ENCODE measurements at places on chromosomes 2 and 18. TPM values are rescaled to one million over a fixed set of nuclear protein-coding genes. Genes with fewer than 3 reads are reported as not detected.

- no peaks in the 10 kb centered on the region for H3K27me3 ChIP-seq
- H3K4me1 ChIP-seq: no peaks in the 10 kb centered on the region
- H3K4me3 ChIP-seq: no peak overlapping the region
- DNase-seq: no peak
Observed at GRCh38 chr18:26869640-26870039, 4.1 kb upstream of the AQP4 start.

GRCh38 chr2:215884451-215885087 is 128.8 kb downstream of the MREG start:
- no peak overlapping the region for H3K4me3 ChIP-seq
- H3K36me3 ChIP-seq: no peaks in the 10 kb centered on the region
- no peak for DNase-seq
- no peak overlapping the region for H3K27ac ChIP-seq
- no peaks in the 10 kb centered on the region for H3K4me1 ChIP-seq

GRCh38 chr2:126788113-126788512 is 110.6 kb upstream of the TEX51 start:
- H3K27me3 ChIP-seq: no peaks in the 10 kb centered on the region
- no peak for DNase-seq
- no peak overlapping the region for H3K27ac ChIP-seq

GRCh38 chr2:46899053-46899452 is 16.6 kb downstream of the MCFD2 start:
- no peak overlapping the region for H3K27ac ChIP-seq
- H3K36me3 ChIP-seq: no peaks in the 10 kb centered on the region
- H3K4me3 ChIP-seq: no peak overlapping the region
- H3K27me3 ChIP-seq: no peaks in the 10 kb centered on the region
- no peaks in the 10 kb centered on the region for H3K4me1 ChIP-seq
- no peak for DNase-seq

GRCh38 chr2:45770811-45771210 is 119.3 kb downstream of the PRKCE start:
- H3K27me3 ChIP-seq: no peaks in the 10 kb centered on the region
- no peak for DNase-seq
- no peak overlapping the region for H3K4me3 ChIP-seq
- H3K36me3 ChIP-seq: no peaks in the 10 kb centered on the region
- H3K27ac ChIP-seq: no peak overlapping the region

DNA sequence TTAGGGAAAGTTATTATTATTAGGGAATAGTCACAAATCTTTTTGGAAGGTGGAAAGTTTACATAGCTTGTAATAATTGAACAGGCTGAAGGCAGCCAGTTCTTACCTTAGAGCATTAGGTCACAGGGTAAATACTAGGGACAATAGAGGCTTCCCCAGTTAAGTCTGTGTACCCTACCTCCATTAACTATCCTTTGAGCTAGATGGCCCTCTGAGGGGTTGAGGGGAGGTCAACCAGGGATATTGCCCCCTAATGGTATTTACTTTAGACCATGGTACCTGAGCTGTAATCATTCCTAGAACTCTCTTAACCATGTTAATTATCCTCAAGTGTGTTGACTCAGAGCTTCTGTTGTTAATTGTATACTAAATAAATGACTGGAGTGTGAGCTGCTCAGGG is 120.5 kb upstream of the SCN7A start:
- H3K4me1 ChIP-seq: no peaks in the 10 kb centered on the region
- H3K36me3 ChIP-seq: no peaks in the 10 kb centered on the region
- DNase-seq: no peak
- no peak overlapping the region for H3K4me3 ChIP-seq
- peaks cover 4% of the 10 kb centered on the region for H3K27me3 ChIP-seq

KIF5C gene
- 0.33 TPM for total RNA-seq

DNA sequence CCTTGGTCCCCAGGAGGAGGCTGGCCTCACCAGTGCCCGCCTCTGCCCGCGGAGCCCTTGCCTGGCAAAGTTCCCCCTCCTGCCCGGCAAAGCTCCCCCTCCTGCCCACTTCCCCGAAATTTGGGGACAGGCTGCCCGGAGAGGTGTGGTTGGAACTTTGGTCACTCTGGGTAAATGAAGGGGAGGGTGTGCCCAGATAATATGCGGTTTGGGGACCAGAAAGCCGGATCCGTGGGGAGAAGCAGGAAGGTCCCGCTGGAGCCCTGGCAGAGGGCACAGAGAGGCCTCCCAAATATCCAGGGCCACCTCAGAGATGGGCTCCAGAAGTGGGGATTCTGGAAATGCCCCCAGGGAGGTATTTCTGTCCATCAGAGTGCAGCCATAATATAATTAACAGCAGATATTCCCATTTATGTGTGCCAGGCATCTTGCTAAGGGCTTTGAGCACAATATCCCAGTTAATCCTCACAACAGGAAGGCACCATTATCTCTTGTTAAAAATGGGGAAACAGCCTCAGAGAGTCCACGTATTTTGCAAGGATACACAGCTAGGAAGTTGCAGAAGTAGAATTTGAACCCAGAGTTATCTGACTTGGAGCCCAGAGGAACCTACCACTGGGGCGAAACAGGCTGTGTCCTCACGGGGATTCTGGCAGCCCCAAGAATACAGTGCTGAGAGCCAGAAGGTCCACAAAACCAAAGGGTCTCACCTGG is 914 bp downstream of the STEAP3 start:
- peak overlapping the region; percentile 98 for H3K4me3 ChIP-seq
- no peaks in the 10 kb centered on the region for H3K27me3 ChIP-seq
- H3K27ac ChIP-seq: peak overlapping the region; percentile 77
- no peak for DNase-seq

GRCh38 chr2:21774691-21775368 is 651.1 kb downstream of the TDRD15 start:
- H3K4me1 ChIP-seq: no peaks in the 10 kb centered on the region
- H3K36me3 ChIP-seq: no peaks in the 10 kb centered on the region
- H3K27ac ChIP-seq: no peak overlapping the region
- DNase-seq: no peak
- no peaks in the 10 kb centered on the region for H3K27me3 ChIP-seq

GRCh38 chr18:61569176-61569892 is 236.1 kb downstream of the CDH20 start:
- DNase-seq: no peak
- no peaks in the 10 kb centered on the region for H3K27me3 ChIP-seq
- H3K4me1 ChIP-seq: no peaks in the 10 kb centered on the region
- no peak overlapping the region for H3K4me3 ChIP-seq

REV1 gene
- 13.9 TPM for total RNA-seq

- DNase-seq: no peak
- no peaks in the 10 kb centered on the region for H3K36me3 ChIP-seq
- no peak overlapping the region for H3K4me3 ChIP-seq
- no peaks in the 10 kb centered on the region for H3K4me1 ChIP-seq
Observed at GRCh38 chr2:207067473-207067872, 98.3 kb downstream of the KLF7 start.

SESTD1 gene
- total RNA-seq: 20.1 TPM

DNA sequence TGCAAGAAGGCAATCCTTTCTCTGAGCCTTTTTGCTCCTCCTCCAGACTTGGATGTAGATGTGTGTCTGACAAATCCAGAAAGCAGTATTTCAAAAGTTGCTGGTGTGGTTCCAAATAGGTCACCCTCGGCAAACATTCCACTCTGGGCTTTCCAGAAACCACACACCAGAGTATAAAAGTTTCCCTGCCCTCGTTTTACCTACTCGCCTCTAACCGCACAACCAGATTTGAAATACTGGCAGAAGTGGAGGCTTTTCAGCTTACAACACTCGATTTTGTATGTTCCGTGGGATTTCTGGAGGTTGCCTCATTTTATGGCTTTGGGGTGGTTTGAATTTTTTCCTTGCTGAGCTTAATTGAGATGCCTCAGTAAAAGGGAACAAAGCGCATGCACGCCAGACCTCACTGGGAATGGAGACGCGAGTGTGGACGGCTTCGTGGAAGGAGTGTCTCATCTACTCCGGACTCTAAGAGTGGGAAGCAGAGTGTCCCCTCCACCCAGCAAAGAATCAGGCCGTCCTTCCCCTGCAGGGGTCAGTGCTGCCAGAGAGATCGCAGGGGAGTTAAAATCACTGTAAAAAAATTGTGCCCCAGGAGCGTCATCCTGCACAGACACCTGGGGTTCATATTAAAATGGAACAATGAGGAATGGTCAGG is 44.0 kb upstream of the RPL31 start:
- no peak overlapping the region for H3K4me3 ChIP-seq
- H3K36me3 ChIP-seq: no peaks in the 10 kb centered on the region
- no peak overlapping the region for H3K27ac ChIP-seq

TDRD15 gene
- 0.79 TPM for total RNA-seq

PPP1R7 gene
- total RNA-seq: 27.8 TPM

DNA sequence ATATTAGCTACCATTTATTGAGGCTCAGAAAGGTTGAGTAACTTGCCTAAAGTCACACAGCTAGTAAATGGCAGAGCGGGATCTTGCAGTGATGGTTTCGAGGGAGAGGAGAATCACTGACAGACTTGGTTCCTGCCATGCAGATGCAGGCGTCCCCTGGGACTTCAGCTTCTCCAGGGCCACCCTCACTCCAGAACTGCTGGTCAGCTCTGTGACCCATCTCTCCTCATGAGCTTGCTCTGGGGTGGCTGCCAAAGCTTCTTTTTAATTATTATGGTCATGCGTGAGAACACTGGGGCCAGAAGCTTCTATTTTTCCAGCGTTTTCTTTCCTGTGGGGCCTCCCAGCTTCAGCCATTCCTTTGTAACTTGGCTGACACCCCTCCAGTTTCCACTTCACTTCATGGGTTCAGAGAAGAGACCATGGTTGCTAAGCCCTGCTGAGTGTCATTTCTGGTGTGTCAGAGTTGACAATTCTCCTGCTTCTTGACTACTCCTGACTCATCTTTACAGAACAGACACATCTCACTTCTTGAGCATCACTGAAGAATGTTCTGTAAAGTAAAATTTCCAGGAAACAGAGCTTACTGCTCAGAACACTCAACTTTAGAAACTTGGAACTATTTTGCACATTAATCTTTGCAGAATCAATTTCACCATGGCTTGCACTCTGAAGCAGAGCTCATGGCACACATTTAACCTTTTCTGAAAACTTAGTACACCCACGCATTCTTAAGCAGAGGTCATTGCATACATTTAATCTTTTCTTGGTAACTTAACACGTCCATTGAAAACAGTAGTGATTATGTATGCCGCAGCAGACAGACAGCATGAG is 70.4 kb downstream of the IL1R2 start:
- no peaks in the 10 kb centered on the region for H3K27me3 ChIP-seq
- peak overlapping the region; percentile 94 for H3K27ac ChIP-seq
- H3K4me1 ChIP-seq: peaks cover 65% of the 10 kb centered on the region
- DNase-seq: no peak
- no peak overlapping the region for H3K4me3 ChIP-seq

DNA sequence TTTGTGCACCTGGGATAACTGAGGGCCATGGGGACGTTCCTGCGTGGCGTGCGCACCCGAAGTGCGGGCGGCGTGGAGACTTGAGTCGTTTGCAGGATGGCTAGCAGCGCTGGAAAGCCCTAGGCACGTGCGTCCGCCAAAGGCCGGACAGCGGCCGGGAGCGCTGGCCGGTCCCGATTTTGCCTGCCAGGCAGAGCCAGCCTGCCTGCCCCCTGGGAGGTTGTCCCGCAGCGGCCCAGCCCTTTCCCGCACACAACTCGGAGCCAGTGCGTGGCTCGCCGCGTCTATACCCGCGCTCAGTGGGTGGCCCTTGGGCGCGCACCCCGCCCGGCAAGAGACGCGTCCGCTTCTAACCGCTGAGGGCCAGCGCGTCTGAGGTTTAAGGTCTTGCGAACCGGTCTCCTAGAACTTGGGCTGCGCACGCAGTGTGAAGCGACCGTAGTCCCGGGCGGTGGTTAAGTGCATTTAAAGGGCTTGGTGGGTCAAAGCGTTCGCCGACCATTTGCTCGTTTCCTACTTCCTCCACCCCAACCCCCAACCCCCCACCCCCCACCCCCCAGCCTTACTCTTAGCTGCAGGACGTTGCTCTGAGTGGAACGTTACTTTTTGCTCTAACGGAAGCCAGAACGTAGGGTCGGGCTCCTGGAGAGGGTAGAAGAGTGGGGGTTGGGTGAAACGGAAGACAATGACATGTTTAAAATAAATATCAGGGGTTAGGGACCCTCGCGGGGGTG is 627 bp downstream of the CDCA7 start:
- DNase-seq: no peak
- H3K4me3 ChIP-seq: peak overlapping the region; percentile 37
- no peaks in the 10 kb centered on the region for H3K4me1 ChIP-seq

DNA sequence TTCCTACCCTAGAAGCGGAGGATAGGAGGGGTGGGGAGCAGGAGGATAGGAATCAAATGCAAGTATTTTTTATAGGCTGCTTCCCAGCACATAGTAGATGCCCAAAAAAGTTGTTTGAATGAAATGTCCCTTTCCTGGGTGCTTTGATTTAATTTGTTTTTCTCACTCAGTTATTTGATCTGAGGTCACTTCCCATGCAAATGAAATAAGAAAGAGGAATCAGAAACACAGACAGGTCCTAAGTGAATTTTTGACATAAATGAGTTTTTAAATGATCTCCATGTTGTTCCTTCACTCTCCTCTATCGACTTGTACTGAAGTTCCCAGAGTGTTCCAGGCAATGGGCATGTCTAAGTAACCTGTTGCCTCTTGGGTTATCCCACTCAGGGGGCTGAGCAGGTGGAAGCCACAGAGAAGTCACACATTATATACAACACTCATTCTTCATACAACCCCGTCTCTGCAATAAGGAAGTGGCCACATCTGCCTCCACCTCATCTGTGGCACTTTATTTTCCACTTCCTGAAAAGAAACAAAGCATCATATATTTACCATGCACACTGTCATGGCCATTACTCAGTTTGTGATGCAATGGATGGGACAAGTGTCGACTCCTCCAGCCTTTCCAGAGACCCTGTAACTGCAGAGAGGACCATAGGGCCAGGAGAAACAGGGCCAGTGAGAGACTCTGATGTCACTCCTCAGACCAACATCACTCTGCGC is 81.9 kb upstream of the ZNF397 start:
- DNase-seq: no peak
- H3K4me1 ChIP-seq: no peaks in the 10 kb centered on the region

GRCh38 chr2:179051250-179051649 is 1.3 kb upstream of the CCDC141 start:
- DNase-seq: no peak
- no peak overlapping the region for H3K27ac ChIP-seq
- no peaks in the 10 kb centered on the region for H3K27me3 ChIP-seq
- H3K4me3 ChIP-seq: no peak overlapping the region
- H3K4me1 ChIP-seq: no peaks in the 10 kb centered on the region
- no peaks in the 10 kb centered on the region for H3K36me3 ChIP-seq

DNA sequence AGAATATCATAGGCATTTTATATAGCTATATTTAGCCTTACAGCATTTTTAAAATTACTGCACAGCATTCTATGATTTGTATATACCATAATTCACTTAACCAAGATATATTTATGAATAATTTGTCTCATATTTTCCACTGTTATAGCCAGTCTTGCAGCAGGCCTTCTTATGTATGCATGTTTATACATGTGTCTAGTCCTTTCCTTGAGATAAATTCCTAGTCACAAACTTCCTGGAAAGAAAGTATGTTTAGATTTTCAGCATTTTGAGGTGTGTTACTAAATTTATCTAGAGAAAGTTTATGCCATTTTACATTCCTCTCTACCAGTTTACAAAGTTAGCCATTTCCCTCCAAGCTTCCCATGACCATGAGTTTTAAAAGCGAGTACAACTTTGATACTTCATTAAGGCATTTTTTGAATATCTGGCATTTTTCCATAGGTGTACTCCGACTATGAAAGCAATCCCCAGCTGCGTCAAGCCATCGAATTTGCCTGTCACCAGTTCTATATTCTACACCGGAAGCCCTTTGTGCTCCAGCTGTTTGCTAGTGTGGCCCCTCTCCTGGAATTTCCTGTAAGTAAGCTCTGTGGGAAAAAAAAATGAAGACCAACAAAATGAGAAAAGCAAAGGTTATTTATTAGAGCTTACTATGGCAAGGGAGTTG is 59.4 kb upstream of the RPE start:
- DNase-seq: no peak
- H3K4me1 ChIP-seq: no peaks in the 10 kb centered on the region
- no peak overlapping the region for H3K27ac ChIP-seq
- no peak overlapping the region for H3K4me3 ChIP-seq
- H3K36me3 ChIP-seq: no peaks in the 10 kb centered on the region
- no peaks in the 10 kb centered on the region for H3K27me3 ChIP-seq

ZBTB7C gene
- 1.5 TPM for total RNA-seq

Data from right lobe of liver (tissue), 6 donors.